ENCODE measurements at places on chromosomes 7 and 10. TPM values are rescaled to one million over a fixed set of nuclear protein-coding genes. Genes with fewer than 3 reads are reported as not detected.

ITPRID1 gene
- total RNA-seq = not detected

FRAT2 gene
- 12.8 TPM for total RNA-seq

NUTM2A gene
- total RNA-seq = 2.4 TPM

DNA2 gene
- total RNA-seq = 8.8 TPM

OR6B1 gene
- not detected for total RNA-seq

MUC3A gene
- not detected for total RNA-seq

C1QL3 gene
- not detected for total RNA-seq

ADAM12 gene
- total RNA-seq = 0.09 TPM

ZPBP gene
- not detected for total RNA-seq

RTKN2 gene
- 0.74 TPM for total RNA-seq

FGL2 gene
- total RNA-seq = not detected

CHAT gene
- not detected for total RNA-seq

Measured in airway epithelial cell (primary cell).